ENCODE measurements at places on chromosomes 7 and 10.
A peak's percentile ranks its signal among the peaks of the same experiment; 100 is the strongest.

GRCh38 chr7:37382546-37383088, 66.0 kb downstream of the ELMO1 start:
- DNase-seq: no peak

GRCh38 chr7:135714534-135715009, 13.4 kb downstream of the SLC13A4 start:
- no peak for DNase-seq

DNA sequence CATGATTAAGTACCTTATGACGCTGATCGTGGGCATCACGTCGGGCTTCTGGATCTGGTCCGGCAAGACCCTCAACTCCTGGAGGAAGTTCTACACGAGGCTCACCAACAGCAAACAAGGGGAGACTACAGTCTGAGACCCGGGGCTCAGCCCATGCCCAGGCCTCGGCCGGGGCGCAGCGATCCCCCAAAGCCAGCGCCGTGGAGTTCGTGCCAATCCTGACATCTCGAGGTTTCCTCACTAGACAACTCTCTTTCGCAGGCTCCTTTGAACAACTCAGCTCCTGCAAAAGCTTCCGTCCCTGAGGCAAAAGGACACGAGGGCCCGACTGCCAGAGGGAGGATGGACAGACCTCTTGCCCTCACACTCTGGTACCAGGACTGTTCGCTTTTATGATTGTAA, 2.5 kb downstream of the FZD1 start:
- no peak for DNase-seq

DNA sequence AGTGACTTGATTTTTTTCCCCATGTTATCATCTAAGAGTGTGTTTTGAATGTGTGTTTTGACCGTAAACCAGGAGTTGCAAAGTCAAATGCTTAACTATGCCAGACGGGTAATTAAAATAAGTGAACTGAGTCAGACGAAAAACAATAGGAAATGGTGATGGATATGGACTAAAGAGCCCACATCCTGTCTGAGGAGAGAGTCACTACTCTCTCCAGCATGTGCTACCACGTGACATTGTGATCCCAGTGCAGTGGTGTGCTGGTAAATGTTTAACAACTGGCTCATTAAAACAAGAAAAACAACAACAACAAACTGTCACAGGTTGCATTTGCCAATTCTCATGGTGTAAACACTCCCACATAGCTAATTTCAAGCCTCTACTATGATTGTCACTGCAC, 164.3 kb downstream of the SUGCT start:
- DNase-seq: peak; percentile 88

All from BJ (cell line).